T-helper 2 cell (primary cell): ENCODE measurements at places on chromosomes 6 and 20.

GRCh38 chr20:9949563-9949962 is 85.2 kb upstream of the ANKEF1 start:
- DNase-seq = no peak

DNA sequence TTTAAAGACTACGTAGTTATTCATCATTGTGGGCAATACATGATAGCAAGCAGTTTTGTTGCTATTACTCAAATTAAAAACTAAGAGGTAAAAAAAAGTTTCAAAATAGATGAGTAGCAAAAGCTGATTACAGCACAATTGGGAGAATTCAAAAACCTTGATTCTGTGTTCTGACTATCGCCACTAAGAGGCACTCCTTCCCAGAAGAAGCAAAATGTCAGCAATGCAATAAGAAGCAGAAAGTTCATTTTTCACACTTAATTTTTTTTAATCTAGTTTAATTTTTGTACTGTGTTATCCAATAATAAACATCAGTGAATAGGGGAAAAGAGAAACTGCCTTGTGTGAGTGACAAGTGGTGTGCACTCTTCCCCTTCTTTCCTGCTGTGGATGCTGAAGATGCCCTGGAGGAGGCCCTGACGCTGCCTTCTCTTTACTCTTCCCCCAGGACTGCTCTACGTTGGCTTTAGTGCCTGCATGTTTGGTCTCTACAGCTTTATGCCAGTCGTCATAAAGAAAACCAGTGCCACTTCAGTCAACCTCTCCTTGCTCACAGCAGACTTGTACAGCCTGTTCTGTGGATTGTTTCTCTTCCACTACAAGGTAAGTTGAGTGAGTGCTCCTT is 263.2 kb upstream of the PLN start:
- DNase-seq = no peak

GRCh38 chr20:13166011-13166410 is 55.1 kb upstream of the ISM1 start:
- DNase-seq = no peak

- no peak for DNase-seq
Measured at GRCh38 chr20:20606050-20606449, 106.4 kb downstream of the RALGAPA2 start.

DNA sequence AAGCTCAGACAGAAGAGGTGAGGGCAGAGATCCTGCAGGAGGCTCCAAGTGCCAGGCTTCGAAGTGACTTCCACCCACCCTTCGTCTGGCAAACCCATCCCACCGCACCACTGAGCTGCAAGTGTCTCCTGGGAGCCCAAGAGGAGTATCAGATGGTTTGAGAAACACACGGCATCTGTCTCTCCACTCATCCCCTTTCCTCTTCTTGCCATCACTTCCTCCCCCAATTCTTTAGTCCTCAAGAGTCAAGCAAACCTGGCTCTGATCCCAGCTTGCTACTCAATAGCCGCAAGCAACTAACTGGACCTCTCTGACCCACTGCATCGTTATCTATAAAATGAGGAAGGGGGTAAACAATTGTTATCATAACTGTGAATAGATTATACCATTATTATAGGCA is 142.1 kb downstream of the BMP7 start:
- no peak for DNase-seq

DNA sequence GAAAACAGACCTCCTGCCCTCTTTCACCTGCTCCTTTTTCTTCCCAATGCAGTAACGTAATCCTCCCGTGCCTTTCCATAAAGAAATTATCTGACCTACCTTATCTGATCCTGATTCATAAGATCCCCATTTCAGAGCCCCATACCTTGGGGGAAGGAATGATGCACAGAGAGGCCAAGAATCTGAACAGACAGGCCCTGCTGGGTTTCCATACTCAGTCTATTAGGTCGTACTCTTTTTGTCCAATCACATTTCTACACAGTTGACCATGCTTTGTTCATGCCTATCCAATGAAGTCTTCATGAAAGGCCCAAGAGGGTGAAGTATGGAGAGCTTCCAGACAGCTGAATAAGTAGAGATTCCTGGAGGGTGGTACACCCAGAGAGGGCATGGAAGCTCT is 25.3 kb downstream of the SRPK1 start:
- DNase-seq = no peak

GRCh38 chr6:50724381-50725124 is 11.2 kb downstream of the TFAP2D start:
- no peak for DNase-seq

- DNase-seq = no peak
Measured at GRCh38 chr20:12413116-12413515, 495.4 kb downstream of the BTBD3 start.

- DNase-seq = no peak
Measured at GRCh38 chr20:34312024-34312460, 8.9 kb upstream of the AHCY start.

- no peak for DNase-seq
Measured at GRCh38 chr6:89970609-89971337, 76.5 kb downstream of the GJA10 start.

- no peak for DNase-seq
Measured at GRCh38 chr20:34974246-34974645, 18.6 kb downstream of the MYH7B start.

- DNase-seq = no peak
Measured at GRCh38 chr6:167329014-167329413, 4.1 kb downstream of the TTLL2 start.

GRCh38 chr6:167735084-167735950 is 91.4 kb upstream of the AFDN start:
- no peak for DNase-seq

GRCh38 chr6:140744659-140745320 is 1370.3 kb upstream of the CITED2 start:
- no peak for DNase-seq

GRCh38 chr6:104201557-104201956 is 658.2 kb downstream of the HACE1 start:
- DNase-seq = no peak

- DNase-seq = no peak
Measured at GRCh38 chr20:50928469-50928868, 2.8 kb downstream of the ADNP start.

- DNase-seq = no peak
Measured at GRCh38 chr20:8844179-8844578, 224.7 kb upstream of the PLCB4 start.

DNA sequence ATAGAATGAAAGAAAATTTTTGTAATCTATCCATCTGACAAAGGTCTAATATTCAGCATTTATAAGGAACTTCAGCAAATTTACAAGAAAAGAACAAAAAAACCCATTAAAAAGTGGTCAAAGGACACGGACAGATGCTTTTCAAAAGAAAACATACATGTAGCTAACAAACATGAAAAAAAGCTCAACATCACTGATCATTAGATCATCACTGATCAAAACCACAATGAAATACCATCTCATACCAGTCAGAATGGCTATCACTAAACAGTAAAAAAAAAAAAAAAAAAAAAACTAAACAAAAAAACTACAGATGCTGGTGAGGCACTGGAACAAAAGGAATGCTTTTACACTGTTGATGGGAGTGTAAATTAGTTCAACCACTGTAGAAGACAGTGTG is 837.1 kb downstream of the EPHA7 start:
- no peak for DNase-seq

- DNase-seq = no peak
Measured at GRCh38 chr6:72675396-72675795, 53.5 kb downstream of the KCNQ5 start.

GRCh38 chr6:158813032-158813431 is 6.1 kb downstream of the EZR start:
- DNase-seq = peak; percentile 65

GRCh38 chr20:54347166-54347833 is 128.1 kb upstream of the DOK5 start:
- DNase-seq = no peak

DNA sequence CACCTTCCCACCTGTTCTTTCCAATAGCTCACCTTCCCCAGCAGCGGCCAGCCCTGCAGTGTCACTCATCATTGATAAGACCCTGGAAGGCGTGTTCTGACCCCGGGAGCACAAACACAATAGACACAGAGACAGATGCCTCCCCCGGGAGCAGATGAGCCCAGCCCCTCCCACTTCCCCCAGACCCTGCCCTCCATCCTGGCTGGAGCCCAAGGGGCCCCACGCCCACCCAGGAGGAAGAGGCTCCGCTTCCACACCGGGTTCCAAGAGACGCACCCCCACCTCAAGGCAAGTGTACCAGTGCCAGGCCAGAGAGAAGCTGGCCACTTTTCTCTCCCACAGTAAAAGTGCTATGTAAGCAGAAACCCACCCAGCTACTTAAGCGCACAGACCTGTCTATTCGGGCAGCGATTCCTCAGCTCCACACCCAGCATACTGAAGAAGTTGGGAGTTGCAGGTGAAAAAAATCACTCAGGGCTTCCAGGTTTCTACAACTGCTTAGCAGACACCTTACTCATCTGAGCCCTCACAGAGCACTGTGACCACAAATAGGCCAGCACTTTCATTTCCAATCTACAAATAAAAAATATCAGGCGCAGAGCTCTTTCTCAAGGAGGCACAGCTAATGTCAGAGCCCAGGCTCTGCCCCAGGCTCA is 93.4 kb upstream of the NXT1 start:
- DNase-seq = no peak

DNA sequence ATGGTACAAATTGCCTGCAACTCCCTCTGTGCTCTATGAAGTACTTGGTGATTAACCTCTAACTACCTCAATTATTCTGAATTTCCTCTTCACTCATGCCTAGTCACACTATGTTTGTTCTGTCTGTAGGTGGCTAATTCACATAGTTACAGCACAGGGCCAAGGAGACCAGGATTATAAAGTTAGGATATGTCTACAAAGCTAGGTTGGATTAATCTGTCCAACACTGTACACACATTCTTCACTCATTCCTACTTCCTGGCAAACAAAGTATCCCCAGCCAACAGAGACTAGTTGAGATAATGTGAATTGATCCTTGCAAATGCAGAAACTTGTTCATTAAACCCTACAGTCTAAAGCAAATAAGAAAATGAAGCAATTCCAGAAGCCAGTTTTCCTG is 269.8 kb downstream of the HACE1 start:
- DNase-seq = no peak

GRCh38 chr20:34164381-34164984 is 52.4 kb upstream of the EIF2S2 start:
- no peak for DNase-seq

DNA sequence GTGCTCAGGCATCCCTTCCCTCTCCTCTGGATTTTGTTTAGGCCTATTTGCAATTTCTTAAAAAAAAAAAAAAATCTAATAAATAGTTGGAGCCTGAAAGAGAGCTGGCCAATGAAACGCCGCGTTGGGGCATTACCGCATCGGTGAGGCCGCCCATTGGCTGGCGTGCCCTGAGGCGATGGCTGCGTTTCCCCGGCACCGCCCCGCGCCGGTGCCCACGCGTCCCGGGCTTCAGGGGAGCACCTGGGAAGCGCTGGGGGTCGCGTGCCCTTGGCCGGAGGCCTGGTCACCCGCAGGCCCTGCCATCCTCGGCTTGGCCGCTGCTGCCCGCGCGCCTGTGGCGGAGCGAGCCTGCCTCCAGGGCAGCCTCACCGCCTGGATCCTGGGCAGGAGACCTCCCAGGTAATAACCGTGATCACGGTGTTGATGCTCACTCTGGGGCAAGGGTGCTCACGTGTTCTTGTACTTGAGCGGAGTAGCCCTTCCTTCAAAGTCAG is 155.4 kb downstream of the NRN1 start:
- peak; percentile 82 for DNase-seq

GRCh38 chr20:12592756-12593155 is 416.0 kb upstream of the SPTLC3 start:
- DNase-seq = no peak

DNA sequence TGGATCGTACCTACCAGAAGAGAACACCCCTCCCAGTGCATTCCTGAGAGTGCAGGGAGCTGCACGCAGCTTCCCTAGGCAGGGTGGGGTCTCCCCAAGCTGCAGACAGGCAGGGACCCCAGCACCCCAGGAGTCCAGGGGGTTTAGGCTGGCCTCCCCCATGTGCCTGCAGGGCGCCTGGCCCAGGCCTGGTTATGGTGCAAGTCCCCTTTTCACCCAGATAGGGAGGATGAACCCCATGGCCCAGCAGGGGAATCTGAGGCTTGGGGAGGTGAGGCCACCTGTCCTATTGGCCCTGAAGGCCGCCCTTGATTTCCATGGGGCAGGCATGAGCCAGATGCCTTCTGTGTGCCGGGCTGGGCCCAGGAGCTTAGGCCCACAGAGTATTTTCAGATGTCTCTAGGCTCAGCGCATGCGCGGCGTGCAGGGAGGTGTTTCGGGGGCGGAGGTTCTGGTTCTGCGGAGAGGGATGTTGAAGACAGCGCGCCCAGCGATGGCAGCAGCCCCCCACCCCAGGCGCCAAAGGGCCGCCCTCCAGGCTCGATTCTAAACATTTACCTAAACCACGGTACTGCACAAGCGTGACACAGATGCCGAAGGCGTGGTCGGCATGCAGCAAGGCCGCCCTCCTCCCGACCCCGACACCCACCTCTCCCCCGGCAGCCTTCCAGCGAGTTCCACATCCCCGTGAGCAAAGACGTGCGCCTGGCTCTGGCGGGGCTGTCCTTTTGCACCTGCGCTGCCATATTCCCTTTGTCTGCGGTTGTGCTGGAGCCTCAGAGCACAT is 29.4 kb downstream of the COL20A1 start:
- DNase-seq = peak; percentile 7

- DNase-seq = no peak
Measured at GRCh38 chr6:142378138-142378875, 76.5 kb downstream of the ADGRG6 start.

- no peak for DNase-seq
Measured at GRCh38 chr6:69090132-69090531, 455.1 kb downstream of the ADGRB3 start.

GRCh38 chr6:29734046-29735018 is 11.1 kb downstream of the HLA-F start:
- DNase-seq = no peak

GRCh38 chr6:133621751-133622150 is 267.2 kb upstream of the TCF21 start:
- no peak for DNase-seq

DNA sequence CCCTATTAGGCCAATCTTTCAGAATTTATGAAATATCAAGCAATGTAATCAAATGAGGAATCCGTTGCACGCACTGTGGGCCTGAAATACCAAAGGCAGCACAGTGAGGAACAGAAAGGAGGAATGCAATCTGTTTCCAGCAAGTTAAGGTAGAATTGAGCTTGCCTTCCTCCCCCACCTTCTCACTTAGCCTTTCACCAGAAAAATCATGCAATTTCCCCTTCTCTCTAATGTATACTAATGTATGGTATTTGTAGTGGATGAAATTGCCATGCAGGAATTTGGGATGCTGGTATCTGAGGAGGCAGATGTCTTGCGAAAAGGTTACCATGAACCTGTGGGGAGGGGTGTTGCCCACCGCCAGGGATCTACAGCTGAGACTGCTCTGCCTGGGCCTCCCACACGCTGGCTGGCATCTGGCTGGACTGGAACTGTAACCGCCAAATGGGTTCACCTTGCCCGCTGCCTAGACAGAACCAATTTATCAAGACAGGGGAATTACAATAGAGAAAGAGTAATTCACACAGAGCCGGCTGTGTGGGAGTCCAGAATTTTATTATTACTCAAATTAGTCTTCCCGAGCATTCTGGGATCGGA is 222.4 kb upstream of the MYLIP start:
- DNase-seq = no peak

DNA sequence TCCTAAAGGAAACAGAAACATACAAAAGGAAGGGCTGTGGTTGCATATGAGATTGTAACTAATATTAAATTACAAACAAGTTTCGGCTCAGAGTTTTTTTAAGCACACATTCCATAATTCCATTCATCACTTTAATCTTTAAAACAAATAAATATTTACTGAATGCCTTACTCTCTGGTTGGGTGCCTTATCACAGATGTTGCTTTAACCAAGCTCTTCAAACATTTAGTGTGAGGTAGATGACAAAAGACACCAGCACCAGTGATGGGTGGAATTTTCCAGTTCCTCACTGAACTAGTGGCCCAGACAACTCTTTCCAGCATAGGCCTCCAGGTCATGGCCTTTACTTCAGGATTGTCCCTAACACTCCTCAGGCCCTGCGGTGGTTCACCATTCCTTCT is 58.7 kb downstream of the ARHGAP18 start:
- DNase-seq = no peak
